Psoas muscle (tissue), 8 donors: ENCODE measurements at places on chromosomes 2 and 18. TPM values are rescaled to one million over a fixed set of nuclear protein-coding genes. Genes with fewer than 3 reads are reported as not detected.
A peak's percentile ranks its signal among the peaks of the same experiment; 100 is the strongest.

Gene POTEI
- not detected for total RNA-seq

- DNase-seq, result no peak
These were observed 86.1 kb upstream of the UPP2 start for GRCh38 chr2:158015428-158016076.

Gene SALL3
- total RNA-seq, result not detected

- DNase-seq, result no peak
These were observed 51.2 kb downstream of the CLIP4 start for GRCh38 chr2:29166242-29167039.

Gene TUBA3D
- not detected for total RNA-seq

DNA sequence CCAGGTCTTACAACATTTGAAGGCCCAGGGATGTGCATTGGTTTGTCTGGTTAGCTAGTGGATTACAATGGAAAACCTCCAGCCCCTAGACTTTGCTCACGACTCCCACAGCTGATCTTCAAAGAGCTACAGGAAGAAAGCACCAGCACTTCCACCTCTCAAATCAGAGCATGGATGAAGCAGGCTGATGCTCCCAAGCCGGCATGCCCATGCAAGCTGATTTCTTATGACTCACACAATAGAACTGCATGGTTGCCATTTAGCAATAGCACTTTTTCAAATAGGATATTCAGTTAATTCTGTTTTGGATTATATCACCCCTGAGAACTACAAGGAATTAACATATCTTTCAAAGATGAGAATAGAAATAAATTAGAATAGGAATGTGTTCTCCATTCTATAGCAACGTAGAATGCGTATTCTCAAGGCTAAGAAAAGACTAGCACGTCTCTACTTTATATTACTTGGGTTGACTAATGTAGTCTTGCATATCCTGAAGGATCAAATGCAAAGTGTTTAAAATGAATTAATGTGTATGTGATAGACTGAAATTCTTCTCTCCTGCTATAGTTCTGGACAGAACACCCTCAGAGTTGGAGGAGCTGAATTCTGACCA is 292.4 kb downstream of the TRIB2 start:
- no peak for DNase-seq

DNA sequence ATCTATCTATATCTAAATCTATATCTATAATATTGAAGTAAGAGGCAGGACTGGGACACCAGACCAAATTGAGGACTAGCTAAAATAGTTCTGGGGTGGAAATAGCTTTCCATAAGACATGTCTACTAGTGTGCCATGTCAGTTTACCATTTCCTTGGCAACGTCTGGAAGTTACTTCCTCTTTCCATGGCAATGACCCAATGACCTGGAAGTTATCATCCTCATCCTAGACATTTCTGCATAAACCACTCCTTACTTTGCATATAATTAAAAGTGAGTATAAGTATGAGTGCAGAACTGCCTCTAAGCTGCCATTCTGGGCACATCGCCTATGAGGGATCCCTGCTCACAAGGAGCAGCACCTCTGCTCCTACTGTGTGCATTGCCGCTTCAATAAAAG is 734.0 kb upstream of the GCFC2 start:
- DNase-seq, result no peak

- no peak for DNase-seq
These were observed 7.3 kb upstream of the HTR2B start for GRCh38 chr2:231132129-231132528.

- DNase-seq, result no peak
These were observed 89.1 kb downstream of the COL6A3 start for GRCh38 chr2:237324837-237325236.

GRCh38 chr2:80302314-80303005 is 2.1 kb downstream of the LRRTM1 start:
- peak; percentile 38 for DNase-seq

Gene NYAP2
- 0.56 TPM for total RNA-seq

Gene FLACC1
- 1.7 TPM for total RNA-seq

GRCh38 chr18:62450546-62451410 is 72.0 kb upstream of the ZCCHC2 start:
- peak; percentile 85 for DNase-seq

- no peak for DNase-seq
These were observed 614.5 kb downstream of the IRS1 start for GRCh38 chr2:226184940-226185615.

Gene DNAH7
- total RNA-seq, result not detected

Gene BIN1
- 1,643 TPM for total RNA-seq
